ENCODE measurements at places on chromosomes 6 and 20. TPM values are rescaled to one million over a fixed set of nuclear protein-coding genes. Genes with fewer than 3 reads are reported as not detected.

DNA sequence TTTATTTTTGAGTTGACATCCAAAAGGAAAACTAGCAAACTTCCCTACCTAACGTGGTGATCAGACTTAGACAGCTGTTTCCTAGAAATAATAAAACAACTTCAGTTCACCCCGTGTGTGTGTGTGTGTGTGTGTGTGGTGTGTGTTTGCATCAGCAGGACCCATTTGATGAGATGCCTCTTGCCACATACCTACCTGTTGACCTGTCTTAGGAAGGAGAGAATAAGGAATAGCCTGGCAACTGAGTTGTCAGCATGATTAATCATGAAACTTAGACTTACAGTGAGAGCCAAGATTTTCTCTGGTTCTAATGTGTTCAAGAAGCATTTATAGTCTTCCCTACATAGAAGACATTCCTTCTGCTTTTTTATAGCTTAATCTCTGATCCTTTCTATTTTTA is 16.1 kb upstream of the PBOV1 start:
- DNase-seq = no peak

GRCh38 chr6:129659590-129660345 is 50.2 kb downstream of the ARHGAP18 start:
- DNase-seq = no peak

DNA sequence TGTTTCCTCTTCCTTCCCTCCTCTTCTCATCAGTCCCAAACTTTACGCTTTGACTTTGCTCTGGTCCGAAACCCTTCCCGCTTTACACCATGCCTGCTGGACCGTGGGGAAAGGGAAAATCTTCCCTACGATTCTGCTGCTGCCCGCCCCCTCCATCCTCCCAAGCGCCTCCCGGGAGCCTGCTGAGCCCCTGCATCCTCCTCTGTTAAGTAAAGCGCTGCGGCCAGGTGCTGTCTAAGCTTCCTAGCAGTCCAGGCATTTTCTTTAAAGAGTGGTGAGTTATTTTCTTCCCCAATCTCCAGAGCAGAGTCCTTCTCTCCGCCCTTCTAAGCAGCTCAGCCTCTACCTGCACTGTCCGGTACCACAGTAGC is 376.3 kb downstream of the RNGTT start:
- no peak for DNase-seq

DNA sequence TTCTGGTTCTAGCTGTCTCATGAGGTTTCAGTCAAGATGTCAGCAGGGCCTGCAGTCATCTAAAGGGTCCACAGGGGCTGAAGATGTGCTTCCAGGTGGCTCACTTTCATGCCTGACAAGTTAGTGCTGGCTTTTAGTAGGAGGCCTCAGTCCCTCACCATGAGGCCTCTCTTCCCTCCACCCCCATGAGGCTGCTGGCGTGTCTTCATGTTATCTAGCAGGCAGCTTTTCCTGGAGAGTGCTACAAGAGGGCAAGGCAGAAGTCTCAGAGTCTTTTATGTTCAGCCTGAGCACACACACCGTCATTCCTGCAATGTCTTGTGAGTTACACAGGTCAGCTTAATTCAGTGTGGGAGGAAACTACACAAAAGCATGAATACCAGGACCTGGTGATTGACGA is 769.9 kb downstream of the HDGFL1 start:
- DNase-seq = no peak

DNA sequence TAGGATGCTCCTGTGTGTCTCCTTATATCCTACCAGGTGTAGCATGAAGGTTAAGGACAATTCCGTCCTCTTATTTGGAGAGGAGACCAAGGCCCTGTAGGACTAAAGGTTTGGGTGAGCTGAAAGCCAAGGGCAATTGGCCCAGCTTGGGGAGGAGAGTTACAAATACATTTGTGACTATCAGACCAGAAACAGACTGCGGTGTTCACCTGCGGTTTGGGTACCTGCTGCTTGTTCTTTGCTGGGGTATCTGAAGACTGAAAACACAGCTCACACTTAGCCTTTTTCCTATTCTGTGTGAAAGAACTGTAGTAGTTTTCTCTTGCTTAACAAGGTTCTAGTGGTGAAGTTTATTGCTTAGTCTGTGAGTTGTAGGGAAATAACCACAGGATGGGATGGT is 55.0 kb downstream of the ESR1 start:
- DNase-seq = no peak

DNA sequence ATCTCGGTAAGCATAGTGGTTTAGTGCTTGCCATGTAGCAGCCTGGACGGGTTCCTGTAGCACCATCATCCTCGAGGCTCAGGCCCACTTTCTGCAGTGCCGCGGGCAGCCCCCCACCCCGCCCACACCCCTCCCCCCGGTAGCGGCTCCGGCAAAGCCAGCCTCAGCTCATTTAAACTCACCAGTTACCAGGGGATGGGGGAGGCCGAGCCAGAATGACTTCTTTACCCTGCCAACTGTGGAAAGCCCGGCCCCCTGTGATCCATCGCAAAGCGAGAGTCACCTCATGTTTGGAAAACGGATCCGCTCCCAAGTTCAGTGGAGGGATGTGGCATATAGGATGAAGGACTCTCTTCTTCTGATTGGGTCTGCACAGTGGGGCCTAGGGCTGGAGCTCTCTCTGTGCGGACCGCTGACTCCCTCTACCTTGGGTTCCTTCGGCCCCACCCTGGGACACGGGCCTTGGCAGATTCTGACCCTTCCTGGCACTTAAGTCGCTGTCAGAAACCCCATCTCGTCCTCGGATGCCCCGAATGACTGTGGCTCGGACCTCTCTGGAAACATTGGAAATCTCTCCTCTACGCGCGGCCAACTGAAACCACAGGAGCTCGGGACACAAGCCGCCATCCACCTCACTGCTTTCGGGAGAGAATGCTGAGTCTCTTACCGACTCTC is 337.8 kb upstream of the DEFB115 start:
- DNase-seq = no peak

DNA sequence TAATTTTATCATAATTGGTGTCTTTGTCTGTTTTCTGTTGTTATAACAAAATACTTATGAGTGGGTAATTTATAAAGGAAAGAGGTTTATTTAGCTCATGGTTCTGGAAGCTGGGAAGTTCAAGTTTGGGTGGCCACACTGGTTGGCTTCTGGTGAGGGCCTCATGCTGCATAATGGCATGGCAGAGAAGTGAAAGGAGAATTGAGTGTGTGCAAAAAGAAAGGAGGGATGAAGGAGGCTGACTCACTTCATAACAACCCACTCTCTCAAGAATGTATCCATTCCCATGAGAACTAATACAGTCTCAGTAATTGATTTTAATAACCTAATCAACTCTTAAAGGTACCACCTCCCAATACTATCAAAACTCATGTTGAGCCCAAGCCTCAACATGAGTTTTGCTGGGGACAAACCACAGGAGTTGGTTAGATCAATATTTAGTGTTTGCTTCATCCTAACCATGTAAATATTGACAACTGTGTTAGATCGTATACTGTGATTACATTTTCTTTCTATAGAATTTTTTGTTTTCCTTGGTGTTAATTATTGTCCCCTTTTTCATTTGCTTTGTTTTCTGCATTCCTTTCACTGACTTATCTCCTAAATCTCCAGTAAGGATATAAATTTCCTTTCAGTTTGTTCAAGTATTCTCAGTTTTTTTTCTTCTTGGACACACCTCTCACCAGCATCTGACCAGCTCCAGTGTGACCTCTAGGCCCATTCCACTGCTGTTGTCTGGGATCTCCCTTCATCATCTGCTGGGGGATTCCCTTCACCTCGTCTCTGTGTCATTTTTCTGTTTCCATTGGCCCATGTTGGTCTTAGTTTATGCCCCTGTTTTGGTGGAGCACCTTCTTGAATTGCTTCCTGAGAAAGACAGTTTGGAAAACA is 54.8 kb upstream of the SCGN start:
- DNase-seq = no peak

- DNase-seq = no peak
These were observed 85.8 kb upstream of the ARMC2 start for GRCh38 chr6:108762394-108762793.

GRCh38 chr6:31907158-31907813 is 5.4 kb upstream of the ZBTB12 start:
- DNase-seq = no peak

GRCh38 chr6:49463612-49463967 is 420 bp downstream of the CENPQ start:
- DNase-seq = no peak

DNA sequence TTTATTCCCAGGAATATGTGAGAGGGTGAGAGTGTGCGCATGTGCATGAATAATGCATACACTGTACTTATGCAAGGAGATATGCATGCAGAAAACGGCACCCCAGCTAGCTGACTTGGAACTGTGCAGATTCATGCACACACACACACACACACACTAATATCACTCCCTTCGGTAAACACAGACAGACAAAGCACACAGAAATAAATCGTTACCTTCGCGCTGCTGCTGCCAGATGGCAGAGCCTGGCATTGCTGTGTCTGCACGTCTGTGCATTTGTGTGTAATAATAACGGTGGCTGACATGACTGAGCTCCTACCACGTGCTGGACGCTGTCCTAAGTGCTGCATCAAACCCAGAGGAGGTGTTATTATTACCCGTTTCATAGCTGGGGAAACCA is 36.8 kb downstream of the PREX1 start:
- DNase-seq = no peak

DNA sequence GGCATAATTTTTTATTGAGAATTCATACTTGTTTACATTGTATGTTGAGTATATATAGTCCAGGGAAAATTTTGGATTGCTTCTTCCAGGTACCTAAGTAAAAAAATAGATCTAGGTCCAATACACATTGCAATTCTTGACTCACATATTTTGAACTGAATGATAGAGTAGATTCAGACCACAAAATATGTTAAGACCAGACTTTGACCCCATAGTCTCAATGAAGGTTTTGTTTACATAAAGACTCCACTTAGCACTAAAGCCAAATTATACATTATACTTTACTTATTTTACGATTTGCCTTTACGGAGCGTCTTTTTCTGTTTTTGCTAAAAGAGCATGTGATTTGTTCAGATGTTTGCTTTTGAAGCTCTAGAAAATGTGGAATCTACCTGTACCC is 144.1 kb upstream of the PTCHD4 start:
- DNase-seq = no peak

DNA sequence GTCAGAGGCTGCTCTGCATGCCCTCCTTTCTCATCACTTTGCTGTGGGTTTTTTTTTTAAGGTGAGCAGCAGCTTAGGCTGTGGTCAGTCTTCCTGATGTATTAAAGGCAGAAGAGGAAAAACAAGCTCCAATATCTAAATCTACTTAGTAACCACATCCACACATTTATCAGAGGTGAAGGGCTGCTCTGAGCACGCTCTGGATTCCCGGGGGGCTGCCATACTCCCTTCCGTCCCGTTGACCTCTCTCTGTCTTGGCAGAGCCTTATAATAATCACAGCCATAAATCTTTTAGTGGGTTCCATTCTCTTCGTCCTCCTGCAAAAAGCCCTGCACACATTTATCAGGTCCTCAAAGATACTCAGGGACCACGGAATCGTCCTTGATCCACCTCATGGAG is 2.7 kb upstream of the LEMD2 start:
- no peak for DNase-seq

The SYCP2L gene
- not detected for total RNA-seq

The LY6G5C gene
- total RNA-seq = 3.8 TPM

The NOTCH4 gene
- total RNA-seq = 0.58 TPM

The TNNC2 gene
- not detected for total RNA-seq

The CLPSL1 gene
- not detected for total RNA-seq

The CLDN20 gene
- not detected for total RNA-seq

The BTN1A1 gene
- 0.10 TPM for total RNA-seq

The MYMX gene
- total RNA-seq = not detected

The CRIP3 gene
- total RNA-seq = not detected

The KIAA0408 gene
- 1.6 TPM for total RNA-seq

The CPXM1 gene
- 0.95 TPM for total RNA-seq

All from activated T-cell treated with anti-CD3 and anti-CD28 coated beads, Interleukin-2, amount 50 U/mL, for 4 hours (primary cell).